ENCODE measurements at places on chromosomes 12 and 14.
A peak's percentile ranks its signal among the peaks of the same experiment; 100 is the strongest.

- no peak for DNase-seq
Measured at GRCh38 chr14:103522649-103523574, at the start of gene CKB. CKB (minus strand) TSS chr14:103522830; CDS start chr14:103522493, 337 bp downstream.

GRCh38 chr14:92493024-92493423, 20.6 kb upstream of the RIN3 start:
- no peak for DNase-seq

DNA sequence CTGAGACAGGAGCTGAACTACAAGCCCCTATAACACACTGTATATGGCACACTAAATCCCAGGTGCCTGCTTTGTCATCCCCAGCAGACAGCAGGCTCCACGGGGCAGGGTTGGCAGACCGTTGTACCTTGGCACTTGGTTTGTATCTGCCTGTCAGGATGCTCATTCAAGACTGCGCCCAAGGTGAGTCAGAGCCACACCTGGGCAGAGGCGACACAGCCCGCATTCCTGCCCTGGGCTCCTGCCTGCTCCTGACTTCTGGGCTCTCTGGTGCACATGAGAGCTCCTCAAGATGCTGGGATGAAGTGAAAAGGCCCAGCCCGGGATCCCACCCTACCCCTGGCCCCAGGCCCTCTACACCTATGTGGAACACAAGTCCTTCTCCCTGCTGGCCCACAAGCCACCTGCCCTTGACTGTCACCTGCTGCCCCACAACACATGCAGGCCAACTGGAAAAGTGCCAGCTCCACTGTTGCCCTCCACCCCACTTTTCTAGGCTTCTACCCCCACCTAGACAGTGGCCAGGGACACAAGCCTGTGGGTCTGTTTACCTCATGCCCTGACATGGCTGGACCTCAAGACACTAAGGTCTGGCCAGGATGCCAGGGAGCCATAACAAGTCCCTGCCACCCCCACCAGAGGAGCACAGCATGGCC, 30.8 kb upstream of the PNMA1 start:
- no peak for DNase-seq

DNA sequence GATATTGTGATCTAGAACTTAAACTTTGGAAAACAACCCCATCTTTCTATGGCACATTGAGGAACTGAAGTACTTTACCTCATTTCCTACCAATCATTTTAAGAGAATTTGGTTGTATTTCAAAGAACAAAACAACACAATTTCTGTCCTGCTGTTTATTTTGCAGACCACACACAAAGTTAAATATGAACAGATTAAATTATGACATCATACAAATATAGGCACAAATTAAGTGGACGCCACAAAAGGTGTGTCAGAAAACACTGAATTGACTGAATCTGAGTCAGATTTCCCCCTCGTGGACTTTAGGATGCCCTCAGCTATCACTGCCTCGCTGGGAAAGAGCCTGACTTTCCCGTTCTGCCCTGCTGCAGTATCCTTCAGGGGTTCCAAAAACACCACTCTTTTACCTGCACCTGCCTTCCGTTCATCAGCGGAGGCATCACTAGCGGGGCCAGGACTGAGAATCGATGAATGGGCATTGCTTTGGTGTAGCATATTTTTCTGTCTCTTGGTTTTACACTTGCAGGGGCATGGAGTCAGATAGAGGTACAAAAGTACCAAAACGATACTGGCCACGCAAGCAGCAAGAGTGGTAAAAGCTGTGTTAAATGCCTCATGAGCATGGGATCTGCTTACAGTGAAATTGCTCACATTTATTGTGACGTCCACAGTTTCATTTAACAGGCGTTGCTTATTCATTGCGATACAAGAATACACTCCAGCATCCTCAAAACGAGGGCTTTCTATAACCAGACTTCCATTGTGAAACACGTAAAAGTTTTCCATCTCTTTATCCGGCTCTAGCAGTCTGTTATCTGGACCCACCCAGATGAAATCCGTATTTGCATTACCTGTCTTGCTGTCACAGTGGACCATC, 2.0 kb upstream of the PCED1B start:
- DNase-seq = no peak

DNA sequence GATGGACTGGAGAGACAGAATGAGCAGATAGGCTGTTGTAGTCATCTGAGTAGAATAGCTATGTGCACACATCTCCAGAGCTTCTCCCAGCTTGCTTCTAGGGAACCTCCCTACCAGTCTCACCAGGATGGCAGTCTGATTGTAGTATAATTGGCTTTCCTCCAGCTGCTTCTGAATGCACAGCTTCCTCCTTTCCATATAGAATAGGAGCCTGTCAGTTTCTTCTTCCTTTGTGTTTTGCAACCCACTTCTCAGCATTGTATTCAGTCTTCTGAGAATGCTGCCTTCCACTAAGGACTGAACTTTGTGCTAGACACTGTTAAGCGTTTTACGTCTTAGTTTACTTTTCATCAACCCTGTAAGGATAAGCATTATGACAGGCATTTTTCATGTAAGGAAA, 2.2 kb upstream of the CSAD start:
- no peak for DNase-seq

GRCh38 chr12:25130741-25131188, 64.2 kb downstream of the DNAI7 start:
- peak; percentile 40 for DNase-seq

GRCh38 chr12:67014642-67015041, 254.5 kb upstream of the CAND1 start:
- DNase-seq = no peak

- DNase-seq = no peak
Measured at GRCh38 chr12:30908722-30909348, 17.7 kb upstream of the TSPAN11 start.

DNA sequence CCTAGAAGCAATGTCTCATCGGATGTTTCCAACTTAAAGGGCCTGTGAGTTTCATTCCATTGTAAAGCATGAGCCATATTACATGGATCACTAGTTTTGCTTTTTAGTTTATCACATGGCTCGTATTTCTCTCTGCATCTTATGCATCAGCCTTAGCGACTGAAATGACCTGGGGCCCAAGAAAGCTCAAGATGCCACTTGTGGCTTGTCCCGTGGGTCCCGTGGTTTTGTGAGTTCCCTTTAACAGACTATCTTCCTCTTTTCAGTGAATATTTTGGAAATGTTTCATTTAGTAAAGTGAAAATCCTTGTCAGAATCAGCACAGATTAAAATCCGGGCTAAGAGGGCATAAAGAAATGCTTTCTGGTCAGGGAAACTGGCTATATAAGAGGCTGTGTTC, 86.2 kb upstream of the PPM1H start:
- DNase-seq = no peak

DNA sequence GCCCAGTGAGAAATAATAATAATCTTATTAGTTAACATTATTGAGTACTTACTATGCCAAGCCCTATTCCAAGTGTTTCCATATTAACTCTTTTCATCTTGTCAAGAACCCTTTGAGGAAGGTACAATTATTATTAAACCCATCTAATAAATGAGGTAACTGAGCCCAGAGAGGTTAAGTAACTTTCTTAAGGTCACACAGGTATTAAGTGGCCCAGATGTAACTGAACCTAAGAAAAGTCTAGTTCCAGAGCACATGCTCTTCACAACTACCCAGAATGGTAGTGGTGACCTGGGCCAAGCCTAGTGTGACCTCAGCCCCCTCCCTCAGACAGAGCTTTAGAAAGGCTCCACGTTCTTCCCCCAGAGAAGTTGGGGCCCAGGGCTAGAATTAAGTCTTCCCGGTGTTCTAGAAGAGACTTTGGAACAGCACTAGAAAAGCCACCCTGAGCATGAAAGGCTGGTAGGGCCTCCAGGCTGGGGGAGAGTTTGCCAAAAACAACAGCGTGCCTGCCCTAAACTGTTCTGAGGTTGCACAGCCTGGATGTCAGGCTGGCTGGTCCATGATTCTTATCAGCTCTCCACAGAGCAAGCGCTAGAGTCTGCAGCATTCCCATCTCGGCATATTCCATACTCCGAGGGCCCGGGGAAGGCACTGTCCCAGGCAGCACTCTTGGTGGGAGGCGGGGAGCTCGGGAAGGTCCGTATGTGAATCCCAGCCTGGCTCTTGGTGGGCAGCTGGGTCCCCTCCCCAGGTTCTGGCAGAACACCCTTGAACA, 41.3 kb upstream of the CTDSP2 start:
- no peak for DNase-seq

DNA sequence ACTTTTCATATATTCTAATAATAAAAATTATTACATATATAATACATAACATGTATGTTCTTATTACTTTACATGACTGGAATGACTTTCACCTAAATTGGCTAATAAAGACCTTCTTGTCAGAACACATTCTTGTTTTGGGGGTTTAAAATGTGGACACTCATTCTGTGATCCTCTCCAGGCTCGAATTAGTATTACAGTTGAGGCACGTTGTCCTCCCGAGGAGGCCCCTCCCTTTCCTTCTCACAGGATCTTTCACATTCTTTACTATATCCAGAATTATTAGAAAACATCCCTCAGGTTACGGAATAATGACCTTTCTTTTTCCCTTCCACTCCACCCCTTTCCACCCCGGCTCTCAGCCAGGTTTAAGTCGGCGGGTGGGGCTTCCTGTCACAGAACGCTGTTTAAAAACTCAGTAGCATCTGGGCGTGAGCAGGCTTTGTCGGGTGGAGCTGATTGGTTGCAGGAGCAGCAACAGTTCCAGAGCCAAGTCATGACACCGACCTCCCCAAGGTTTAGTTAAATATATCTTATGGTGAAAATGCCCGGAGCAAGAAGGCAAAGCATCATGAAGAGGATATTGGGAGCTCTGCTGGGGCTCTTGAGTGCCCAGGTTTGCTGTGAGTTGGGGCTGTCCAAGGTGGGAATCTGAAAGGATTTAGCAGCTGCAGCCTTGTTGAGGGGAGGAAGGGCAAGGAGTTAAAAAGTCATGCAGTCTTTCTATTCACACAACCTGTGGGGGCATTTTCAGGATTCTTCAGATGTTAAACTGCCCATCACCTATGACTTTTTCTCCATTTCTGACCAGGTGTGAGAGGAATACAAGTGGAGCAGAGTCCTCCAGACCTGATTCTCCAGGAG, 396.7 kb upstream of the OR4E1 start:
- peak; percentile 59 for DNase-seq

GRCh38 chr12:124549629-124550028, 17.8 kb downstream of the NCOR2 start:
- no peak for DNase-seq

GRCh38 chr12:39464976-39465695, 22.2 kb upstream of the KIF21A start:
- DNase-seq = no peak

DNA sequence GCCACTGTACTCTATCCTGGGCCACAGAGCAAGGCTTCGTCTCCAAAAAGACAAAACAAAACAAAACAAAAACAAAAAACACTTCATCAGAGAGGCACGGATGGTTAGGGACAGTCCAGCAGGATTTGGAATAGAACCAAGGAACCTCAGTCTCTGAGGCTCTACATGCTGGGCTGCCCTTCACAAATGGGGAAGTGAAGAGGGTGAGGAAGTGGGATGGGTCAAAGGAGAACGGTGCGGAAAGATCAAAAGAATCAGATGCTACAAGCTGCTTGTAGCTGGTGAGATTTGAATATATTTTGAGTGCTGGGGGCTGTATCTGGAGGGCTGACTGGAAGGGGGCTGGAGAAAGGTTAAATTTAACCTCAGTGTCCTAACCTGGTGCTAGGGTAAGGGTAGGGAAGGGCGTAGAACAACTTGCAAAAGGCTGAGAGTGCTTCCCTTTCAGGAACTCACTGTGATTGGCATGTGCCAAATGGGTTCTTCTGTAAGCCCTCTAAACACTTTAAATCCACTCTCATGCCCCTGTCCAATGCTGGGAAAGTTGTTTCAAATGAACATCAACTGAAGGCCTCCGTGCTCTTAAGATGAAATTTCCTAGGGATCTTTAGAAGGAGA, 4.6 kb downstream of the FOXJ2 start:
- DNase-seq = no peak

DNA sequence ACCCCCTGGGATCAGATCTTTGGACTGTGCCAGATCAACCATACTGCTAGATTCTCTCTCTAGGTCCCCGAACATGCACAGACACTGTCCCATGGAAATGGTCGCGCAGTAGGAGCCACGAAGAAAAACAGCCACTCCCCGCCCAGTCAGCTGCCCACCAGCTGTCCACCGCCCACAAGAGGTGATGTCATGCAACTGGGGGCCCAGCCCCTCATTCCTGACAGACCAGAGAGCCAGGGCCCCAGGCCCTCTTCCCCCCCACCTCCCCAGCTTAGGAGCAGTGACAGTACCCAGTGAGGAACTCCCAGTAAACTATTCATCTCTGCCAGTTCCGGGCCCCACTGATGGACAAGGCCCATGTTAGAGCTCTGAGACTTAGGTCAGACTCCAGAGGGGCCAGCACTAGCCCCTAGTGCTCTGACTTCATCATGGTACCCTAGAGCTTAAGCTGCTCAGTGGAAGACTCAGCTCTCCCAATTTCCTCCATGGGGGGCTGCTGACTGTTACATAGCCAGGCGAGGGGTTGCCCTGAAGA, 3.7 kb upstream of the TAMALIN start:
- DNase-seq = no peak

DNA sequence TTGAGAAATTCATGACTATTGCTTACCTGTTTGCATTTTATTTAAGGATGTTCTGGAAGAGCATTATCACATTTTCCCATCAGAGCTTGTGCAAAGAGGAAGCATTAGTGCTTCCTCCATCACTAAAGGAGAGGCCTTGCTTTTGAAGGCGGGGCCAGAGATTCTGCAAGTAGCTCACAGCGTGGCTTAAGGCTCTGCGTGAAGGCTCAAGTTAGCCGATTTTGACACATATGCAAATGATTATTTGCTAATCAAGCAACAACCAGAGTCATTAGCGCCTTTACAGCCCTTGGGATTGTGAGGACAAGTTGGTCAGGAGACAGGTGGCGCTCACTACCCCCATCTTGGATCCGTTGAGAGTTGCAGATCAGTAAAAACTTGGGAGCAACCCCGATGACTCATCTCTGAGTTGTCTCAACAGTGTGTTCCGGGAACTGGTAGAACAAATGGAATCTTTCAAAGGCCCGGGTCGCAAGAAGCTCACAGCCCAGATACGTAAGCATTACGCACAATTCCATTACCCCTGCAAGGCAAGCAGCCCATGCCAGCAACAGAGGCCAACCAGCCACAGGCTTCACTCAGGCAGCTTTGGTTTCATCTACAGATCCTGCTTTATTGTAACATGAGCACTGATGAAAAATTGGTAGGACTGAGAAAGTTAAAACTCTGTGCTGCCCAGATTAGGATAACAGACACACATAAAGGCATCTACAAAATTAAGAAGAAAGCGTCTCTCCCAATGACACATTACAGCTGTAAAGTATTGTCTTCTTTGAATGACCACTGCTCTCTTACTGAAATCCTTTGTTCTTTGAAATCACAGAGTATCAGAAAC, 34.9 kb upstream of the SPTSSA start:
- no peak for DNase-seq

GRCh38 chr14:98138666-98139065, 1133.3 kb downstream of the BCL11B start:
- peak; percentile 84 for DNase-seq

- no peak for DNase-seq
Measured at GRCh38 chr12:113277511-113277910, 56.2 kb downstream of the TPCN1 start.

- no peak for DNase-seq
Measured at GRCh38 chr12:118189741-118190191, 53.8 kb downstream of the PEBP1 start.

GRCh38 chr14:74134484-74134883, 49.7 kb downstream of the LIN52 start:
- DNase-seq = no peak
